ENCODE measurements at places on chromosomes 7 and 10.

- DNase-seq, result peak; percentile 5
Measured at GRCh38 chr7:2313450-2314208, 612 bp downstream of the SNX8 start.

DNA sequence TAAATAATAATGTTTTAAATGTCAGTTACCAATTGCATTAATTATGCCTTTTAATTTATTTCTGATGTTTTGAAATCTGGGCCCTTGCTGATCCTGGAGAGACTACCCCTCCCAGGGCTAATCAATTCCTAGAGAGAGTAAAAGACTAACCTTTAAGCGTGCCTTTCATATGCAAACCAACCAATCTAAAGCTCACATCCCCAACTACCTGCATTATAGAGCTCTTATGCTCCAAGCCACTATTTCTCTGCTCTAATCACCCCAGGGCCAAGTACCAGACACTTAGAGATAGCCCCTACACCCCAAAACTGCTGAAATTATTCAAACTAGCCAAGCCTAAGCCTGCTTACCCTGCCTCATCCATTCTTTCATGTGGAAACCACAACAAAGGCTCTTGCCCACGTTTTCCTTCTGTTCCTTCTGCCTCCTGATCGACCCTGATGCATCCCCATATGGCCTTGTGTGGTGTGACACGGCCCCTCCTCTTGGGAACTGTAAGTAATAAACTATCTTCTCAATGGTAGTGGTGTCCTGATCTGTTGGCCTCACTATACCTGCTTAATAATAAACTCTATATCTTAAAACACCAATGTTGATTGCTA, 97.7 kb downstream of the HIBADH start:
- DNase-seq, result no peak

DNA sequence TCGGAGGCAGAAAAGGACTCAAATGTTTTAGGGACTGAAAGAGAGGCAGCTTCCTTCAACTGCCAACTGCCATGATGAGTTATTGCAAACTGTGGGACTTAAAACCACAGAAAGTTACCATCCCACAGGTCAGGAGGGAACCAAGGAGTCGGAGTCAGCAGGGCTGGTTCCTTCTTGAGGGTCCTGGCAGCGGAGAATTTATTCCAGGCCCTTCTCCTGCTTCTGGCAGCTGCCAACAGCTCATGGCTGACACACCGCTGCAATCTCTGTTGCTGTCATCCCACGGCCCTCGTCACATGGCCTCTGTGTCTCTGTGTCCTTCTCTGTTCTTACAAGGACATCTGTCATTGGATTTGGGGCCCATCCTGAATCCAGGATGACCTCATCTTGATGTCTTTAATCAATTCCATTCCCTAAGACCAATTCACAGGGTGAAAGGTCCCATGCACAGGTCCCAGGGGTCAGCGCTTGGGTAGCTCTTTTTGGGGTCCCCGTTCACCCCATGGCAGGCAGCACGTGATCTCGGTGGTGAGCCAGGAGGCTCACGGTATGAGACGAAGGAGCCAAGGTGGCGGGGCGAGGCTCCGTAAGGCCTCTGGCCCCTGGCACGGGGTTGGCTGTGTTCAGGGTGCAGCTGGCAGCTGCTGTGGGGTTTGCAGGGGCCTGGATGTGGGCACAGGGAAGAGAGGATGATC, 27.4 kb upstream of the PSMG3 start:
- DNase-seq, result no peak

GRCh38 chr10:63300801-63301200, 165.0 kb downstream of the JMJD1C start:
- DNase-seq, result no peak

- DNase-seq, result no peak
Measured at GRCh38 chr10:3467052-3467951, 294.7 kb upstream of the PITRM1 start.

GRCh38 chr7:107387573-107388219, 82.2 kb upstream of the GPR22 start:
- DNase-seq, result no peak

- DNase-seq, result peak; percentile 69
Measured at GRCh38 chr7:26153823-26154783, 2.1 kb downstream of the NFE2L3 start.

DNA sequence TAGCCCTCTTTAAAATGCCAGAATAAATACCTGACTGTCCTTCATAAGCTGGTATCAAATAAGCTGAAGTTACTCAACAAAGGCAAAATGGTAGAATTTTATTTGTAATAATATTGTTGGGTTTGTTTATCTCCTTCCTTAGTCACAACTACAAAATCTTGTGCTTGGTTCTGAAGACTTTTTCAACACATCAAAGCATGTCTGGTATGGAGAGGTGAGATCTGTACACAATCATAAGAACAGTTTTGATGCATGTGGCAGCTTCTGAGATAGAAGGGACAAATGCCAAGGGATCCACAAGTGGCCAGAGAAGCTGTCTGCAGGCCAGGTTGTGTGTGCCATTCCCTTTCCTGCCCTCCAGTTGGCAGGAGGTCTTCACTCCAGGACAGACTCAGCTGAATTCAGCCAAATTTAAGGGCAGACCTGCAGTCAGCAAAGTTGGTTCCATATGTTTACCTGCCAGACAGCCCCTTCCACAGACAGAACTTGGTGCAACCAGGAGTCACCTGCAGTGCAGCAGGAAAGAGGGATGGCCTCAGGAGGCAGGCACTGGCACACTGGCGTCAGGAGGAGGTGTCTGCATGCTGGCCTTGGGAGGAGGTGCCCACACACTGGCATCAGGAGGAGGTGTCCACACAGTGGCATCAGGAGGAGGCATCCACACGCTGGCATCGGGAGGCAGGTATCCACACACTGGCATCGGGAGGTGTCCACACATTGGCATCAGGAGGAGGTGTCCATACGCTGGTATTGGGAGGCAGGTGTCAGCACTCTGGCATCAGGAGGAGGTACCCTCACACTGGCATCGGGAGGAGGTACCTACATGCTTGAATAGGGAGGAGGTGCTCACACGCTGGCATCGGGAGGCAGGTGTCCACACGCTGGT, 93.1 kb upstream of the IKZF1 start:
- DNase-seq, result no peak

- DNase-seq, result peak; percentile 26
Measured at GRCh38 chr10:5546891-5547680, 22.3 kb downstream of the CALML3 start.

DNA sequence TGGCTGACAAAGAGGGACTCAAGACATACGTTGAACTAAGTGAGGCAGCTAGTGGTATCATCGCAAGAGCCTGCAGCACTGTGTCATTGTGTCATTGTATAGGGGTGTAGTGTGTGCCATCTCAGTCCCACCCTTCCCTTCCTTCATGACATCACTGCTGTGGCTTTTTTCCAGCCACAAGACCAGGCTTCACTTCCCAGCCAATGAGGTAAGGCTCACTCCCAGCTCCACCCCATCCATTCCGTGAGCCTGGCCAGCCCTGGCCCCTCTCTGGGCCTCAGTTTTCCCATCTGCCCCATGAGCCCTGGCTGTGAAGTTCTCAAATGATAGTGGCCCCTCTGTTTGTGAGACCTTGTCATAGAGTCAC, 134.3 kb upstream of the ZMIZ1 start:
- DNase-seq, result no peak

- no peak for DNase-seq
Measured at GRCh38 chr10:90964781-90965465, 44.0 kb upstream of the ANKRD1 start.

Measured in activated naive CD4-positive, alpha-beta T cell treated with anti-CD3 and anti-CD28 coated beads, Interleukin-2, amount 50 U/mL, for 72 hours (primary cell).